ENCODE measurements at places on chromosomes 2 and 18.

- no peak for DNase-seq
Observed at GRCh38 chr18:8373486-8373885, 235.8 kb upstream of the RAB12 start.

- DNase-seq, result no peak
Observed at GRCh38 chr2:102276549-102277201, 34.7 kb upstream of the IL1RL1 start.

DNA sequence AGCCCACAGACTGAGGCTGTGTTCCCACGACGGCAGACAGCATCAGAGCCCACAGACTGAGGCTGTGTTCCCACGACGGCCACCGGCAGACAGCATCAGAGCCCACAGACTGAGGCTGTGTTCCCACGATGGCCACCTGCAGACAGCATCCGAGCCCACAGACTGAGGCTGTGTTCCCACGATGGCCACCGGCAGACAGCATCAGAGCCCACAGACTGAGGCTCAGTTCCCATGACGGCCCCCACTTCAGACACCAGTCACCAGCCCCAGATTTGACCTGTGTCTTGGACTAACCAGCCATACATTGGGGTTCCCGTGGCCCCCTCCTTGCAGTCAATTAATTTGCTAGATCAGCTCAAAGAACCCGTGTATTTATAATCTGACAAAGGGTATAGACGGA is 57.8 kb upstream of the SNTG2 start:
- no peak for DNase-seq

DNA sequence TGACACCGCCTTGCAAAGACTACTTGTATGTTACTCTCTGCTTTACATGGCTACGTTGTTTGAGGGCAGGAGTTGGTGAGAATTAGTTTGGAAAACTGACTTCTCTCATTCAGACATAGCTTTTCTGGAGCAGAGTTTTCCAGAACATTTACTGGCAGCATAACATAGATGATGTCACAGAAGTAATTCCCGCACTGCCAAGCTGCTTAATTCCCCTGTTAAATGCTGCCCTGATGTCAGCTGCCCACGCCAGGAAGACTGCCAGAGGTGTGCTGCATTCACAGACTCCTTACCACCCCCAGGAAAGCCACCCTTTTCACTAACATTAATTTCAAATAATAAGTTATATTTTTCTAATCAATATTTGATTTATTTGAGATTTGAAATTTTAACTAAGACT is 24.7 kb upstream of the PTPN2 start:
- no peak for DNase-seq

- DNase-seq, result no peak
Observed at GRCh38 chr2:65030476-65031332, 25.5 kb upstream of the CEP68 start.

DNA sequence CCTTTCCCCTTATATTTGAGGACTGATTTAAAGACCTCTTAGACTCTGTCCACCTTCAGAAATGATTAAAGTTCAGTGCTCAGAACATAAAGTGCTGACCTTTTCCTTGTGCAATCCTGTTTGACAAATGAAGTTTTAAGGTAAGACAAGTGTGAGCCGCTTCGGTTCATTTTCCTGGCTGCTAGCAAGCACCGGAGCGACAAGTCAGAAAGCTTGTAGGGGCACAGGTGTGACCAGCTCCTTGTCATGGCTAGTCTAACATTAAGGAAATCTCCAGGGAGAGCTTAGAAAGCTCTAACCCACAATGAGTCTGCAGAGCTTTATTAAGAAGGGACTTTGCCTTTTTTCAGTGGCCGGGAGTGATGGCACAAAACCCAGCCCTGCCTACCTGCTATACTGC is 2.3 kb upstream of the NCKAP5 start:
- no peak for DNase-seq

GRCh38 chr18:52679354-52679753 is 339.4 kb downstream of the DCC start:
- DNase-seq, result no peak

DNA sequence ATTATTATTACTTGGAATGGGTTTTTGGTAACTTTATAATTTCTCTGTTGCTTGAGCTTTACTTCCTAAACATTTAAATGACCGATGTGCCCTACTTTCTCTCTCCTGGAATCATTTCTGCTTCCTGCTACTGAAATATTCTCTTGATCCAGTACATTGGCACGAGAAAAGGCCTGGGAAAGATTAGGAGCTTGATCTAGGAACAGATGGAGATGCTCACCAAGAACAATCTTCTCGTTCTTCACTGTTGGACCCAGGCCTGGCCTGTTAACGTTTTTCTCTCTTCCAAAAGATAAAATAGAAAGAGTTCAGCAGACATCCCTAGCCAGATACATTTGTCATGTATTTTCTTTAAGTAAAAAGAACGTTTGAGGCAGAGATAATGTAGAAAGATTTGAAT is 1356.8 kb upstream of the CRIM1 start:
- no peak for DNase-seq

GRCh38 chr2:148614014-148614321 is 30.6 kb upstream of the EPC2 start:
- no peak for DNase-seq

- no peak for DNase-seq
Observed at GRCh38 chr2:215189393-215189792, 51.0 kb upstream of the ABCA12 start.

- DNase-seq, result no peak
Observed at GRCh38 chr2:11444737-11445136, 21.2 kb downstream of the E2F6 start.

GRCh38 chr18:8816816-8817215 is 111.5 kb downstream of the MTCL1 start:
- no peak for DNase-seq

- no peak for DNase-seq
Observed at GRCh38 chr2:234722176-234722575, 225.3 kb upstream of the ARL4C start.

DNA sequence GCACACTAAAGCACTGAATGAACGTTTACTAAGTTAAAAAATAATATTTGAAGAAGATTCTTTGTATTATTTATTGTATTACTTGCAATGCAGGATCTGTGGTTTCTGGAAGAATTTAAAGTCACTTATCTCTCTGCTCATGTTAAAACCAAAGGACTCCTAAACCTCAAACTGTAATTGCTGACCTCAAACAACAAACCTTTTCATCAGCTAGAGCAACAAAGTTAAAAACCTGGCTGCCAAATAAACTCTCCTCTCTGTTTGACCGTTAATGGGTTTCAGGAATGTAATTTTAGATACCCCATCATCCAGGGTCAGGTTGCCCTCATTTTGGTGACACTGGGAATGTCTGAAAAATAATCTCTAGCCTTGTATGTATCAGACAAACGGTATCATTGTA is 239.1 kb downstream of the TGIF1 start:
- DNase-seq, result no peak

GRCh38 chr18:74806073-74806472 is 208.4 kb downstream of the ZNF407 start:
- DNase-seq, result no peak

DNA sequence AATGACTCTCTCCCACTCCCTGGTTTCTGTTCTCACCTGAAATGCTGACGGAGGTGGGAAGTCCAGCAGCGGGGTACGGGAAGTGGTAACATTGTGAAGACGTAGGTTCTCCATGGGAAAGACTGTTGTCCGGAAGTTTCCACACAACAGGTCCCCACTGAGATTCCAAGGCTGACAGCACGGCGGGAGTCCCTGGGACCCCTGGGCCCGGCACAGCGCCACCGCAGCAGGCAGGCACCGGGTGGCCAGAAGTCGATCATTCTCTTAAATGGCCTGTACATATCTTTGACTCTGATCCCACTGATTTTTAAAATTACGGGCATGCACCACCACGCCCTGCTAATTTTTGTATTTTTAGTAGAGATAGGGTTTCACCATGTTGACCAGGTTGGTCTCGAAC is 201.0 kb upstream of the SALL3 start:
- no peak for DNase-seq

- DNase-seq, result no peak
Observed at GRCh38 chr2:232647261-232647660, 13.9 kb downstream of the EFHD1 start.

DNA sequence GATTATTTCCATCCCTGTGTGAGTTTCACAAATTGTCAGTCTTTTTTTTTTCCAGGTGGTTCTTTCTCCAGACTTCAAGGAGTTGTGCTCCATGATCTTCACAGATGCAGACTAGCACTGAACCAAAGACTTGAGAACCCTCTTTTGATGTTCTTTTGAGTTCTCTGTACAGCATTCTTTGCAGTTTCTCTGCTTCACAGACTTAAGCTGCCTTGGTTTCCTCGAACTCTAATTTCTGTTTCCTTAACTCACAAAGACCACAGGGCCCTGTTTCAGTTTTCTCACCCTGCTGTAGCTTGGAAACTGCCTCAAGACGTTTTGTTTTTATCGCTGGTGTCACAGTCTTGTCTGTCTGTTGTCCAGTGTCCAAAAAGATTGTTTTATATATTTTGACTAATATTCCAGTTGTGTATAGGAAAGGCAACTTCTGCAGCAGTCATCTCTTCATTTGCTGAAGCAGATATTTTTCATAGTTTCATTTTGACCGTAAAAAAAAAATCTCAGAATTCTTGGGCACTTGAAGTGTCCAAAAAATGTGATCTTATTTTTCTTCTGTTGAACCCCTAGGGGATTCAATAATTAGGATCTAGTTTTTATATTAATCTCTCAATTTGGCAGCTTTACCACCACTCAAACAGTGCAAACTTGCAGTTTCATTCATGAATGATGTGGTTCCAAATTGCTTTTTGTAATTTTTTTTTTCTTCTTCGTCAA is 97.0 kb upstream of the MC4R start:
- no peak for DNase-seq

DNA sequence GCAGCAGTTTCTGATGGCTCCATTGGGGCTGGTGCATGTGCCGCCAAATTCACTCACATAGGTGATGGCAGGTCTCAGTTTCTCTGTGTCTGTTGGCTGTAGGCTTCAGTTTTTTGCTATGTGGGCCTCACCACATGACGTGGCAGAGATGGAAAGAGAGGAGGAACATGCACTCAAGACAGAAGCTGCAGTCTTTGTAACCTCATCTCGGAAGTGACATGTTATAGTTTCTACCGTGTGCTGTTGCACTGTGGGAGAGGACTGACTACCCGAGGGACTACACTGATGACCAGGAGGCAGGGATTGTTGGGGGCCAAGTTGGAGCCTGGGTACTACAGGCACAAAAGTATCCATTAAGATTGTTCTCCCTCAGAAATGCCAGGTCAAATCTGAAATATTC is 9.2 kb upstream of the CNRIP1 start:
- DNase-seq, result no peak

DNA sequence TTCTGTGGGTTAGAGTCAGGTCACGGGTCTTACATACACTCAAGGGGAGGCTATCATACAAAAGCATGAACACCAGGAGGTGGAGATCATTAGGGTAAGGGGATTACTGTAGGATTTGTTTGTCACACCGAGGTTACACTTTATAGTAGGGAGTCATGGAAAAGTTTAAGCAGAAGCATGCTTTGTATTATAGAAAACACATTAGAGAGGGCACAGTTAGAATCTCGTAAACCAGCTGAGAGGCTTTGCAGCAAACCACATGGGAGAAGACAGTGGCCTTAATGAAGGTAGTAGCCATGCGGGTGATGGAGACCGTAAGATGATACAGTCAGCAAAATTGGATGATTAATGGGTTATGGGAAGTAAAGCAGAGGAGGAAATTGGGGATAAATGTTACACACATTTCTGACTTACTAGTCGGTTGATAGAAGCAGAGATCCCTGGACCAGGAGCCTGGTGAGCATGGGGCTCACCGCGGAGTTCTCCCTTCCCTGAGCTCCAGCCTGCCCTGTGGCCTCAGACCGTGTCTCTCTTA is 75.6 kb downstream of the MAPRE2 start:
- no peak for DNase-seq

GRCh38 chr2:12806549-12807242 is 90.0 kb downstream of the TRIB2 start:
- DNase-seq, result no peak

DNA sequence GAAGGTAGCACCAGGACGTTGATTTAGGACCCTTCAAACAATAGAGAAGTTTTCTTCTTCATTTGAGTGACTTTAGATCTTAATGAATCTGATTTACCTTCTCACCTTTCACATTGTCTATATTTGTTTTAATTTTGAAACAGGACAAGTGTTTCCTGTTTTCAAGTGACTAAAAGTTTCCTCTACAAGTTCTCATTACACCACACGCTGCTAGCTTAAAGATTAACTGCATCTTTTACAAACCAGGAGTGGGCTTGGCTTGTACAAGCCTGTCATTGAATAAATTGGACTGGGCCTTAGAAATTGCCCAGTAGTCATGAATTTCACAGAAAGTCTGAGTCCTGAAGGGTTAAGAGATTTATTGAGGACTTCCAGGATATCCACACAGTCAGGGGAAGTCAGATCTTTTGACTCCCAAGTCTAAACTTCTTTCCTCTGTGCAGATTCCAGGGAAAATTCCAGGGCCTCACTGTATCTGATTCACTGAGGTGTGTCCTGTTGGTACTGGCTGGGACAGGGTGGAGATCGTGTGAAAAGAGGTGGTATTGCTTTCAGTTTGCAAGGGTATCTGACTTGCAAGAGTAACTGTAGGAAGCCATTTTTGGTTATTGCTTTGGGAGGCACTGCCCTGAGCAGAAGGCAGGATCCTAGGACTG is 3.4 kb downstream of the SGPP2 start:
- DNase-seq, result no peak

DNA sequence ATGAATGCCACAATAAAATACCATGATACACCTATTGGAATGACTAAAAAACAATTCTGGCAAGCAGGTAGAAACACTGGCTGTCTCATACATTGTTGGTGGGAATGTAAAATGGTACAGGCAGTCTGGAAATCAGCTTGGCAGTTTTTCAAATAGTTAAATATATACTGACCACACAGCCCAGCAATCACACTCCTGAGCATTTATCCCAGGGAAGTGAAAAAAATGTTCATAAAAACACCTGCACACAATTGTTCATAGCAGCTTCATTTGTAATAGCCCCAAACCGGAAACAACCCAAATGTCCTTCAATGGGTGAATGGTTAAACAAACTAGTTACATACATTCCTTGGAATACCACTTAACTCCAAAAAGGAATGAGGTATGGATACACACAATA is 137.2 kb downstream of the TFCP2L1 start:
- no peak for DNase-seq

GRCh38 chr2:235964787-235965390 is 203.3 kb downstream of the GBX2 start:
- DNase-seq, result no peak

- no peak for DNase-seq
Observed at GRCh38 chr2:128457006-128457604, 138.4 kb upstream of the HS6ST1 start.

- DNase-seq, result no peak
Observed at GRCh38 chr2:160061944-160062291, 497 bp downstream of the PLA2R1 start.
